Panc1 (cell line): ENCODE measurements at places on chromosomes 2 and 18. TPM values are rescaled to one million over a fixed set of nuclear protein-coding genes. Genes with fewer than 3 reads are reported as not detected.

Gene TSPYL6
- total RNA-seq, result not detected

Gene TNFRSF11A
- total RNA-seq, result 14.1 TPM

Gene NBEAL1
- total RNA-seq, result 26.1 TPM

- DNase-seq, result no peak
Observed at GRCh38 chr2:60885683-60886082, 4.3 kb downstream of the REL start.

DNA sequence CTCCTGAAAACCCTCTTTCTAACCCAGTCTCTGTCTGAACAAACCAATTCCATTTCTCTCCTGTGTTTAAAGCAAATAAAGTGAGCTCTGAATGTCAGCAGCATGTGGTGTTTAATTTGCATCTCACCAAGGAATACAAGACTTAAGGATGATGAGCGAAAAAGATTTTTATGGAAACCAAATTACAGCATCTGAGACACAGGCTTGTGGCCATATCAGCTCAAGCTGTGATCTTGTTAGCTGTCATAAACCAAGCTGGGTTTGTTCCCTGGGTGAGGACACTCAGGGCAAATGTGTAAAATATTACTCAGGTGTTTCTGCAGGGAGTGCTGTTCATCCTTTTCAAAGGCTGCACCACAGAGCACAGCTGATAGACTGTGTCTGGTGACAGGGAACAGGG, 129.3 kb upstream of the REV1 start:
- no peak for DNase-seq

DNA sequence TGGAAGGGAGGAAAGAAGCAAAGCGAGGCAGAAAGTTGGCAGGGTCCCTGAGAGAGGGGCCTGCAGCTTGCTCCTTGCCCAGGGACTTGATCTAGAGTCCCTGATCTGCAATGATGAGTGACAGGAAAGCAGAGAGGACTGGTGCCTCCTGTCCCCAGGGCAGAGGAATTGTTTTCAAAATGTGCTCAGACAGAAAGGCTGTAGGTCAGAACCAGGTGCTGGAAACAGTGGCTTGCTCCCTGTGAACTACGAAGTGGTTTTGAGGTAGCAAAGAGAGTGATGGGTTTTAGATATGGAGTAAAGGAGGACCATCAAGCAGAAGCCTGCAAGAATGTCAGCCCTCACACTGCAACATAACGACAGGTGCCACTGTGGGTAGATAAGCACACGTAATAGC, 164.9 kb upstream of the SERTAD2 start:
- DNase-seq, result no peak

DNA sequence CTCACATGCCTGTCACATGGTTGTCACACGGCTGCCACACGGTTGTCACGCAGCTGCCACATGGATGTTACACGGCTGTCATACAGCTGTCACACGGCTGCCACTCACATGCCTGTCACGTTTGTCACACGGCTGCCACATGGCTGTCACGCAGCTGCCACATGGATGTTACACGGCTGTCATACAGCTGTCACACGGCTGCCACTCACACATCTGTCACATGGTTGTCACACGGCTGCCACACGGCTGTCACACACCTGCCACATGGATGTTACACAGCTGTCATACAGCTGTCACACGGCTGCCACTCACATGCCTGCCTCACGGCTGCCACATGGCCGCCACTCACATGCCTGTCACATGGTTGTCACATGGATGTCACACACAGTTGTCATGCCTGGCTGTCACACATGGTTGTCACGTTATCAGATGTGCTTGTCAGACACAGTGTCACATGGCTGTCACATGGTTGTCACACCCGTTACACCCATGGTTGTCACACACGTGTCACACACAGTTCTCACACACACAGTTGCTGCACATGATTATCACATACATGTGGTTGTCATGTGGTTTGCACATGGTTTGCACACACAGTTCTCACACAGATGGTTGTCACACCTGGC, 19.4 kb downstream of the KCNG2 start:
- no peak for DNase-seq

DNA sequence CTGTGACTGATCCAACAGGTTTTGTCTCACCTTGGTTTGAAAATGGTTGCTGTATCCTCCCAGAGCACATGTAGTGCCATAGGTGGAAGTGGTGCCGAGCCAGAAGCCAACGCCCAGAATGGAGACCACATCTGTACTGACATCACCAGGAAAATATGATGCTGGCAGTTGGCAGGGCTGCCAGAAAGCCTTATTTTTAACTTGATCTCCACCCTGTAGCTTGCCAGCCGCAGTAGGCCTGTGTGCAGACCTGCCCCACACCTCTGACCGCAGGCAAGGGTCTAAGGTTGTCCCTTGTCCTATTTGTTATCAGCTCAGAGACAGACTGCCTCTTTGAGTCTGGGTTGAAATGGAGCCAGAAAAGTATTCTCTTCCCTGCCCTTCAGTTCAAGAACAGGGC, 123.5 kb upstream of the EML6 start:
- DNase-seq, result no peak

DNA sequence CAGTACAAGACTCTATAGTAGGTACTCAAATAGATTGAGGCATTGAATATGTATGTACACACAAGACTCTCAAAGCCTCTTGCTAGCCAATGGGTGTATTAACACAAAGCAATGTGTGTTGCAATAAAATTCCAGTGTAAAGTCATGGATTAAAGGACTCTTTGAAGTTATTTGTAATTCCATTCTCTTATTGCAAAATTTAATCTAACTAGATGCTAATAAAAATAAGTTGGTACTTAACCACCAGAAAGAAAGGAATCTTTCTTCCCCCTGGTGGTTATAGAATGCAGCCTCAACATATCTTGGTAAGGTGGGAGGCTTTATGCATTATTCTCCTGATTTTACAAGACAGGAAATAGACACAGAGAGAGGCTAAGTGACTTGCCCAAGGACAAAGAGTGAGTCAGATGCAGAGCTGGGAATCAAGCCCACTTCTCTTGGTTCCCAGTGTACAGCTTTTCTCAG, 18.0 kb downstream of the LRP1B start:
- no peak for DNase-seq

DNA sequence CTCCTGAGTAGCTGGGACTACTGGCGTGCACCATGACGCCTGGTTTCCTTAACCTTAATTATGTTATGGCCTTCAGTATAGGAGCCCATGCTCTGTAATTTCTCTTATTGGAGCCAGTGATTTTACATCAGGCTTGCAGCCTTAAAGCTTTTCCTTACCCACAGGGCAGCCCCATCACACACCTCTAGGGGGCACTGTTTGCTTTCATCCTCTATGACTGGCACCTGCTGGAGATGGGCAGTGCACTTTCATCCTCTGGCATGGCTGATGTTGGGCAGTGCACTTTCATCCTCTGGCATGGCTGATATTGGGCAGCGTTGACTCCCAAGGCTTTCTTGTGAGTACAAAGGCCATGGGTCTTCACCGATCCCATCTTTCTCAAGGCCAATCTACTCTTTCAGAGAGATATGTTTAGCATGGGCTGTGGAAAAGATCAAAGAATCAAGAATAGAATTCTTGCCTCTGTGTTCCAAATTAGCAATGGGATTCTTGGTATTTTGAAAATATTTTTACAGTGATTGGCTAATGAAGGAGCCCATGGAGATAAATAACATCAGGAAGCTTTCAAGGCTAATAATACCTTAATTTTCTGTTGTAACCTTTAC, 80.7 kb upstream of the MEX3C start:
- peak; percentile 2 for DNase-seq

DNA sequence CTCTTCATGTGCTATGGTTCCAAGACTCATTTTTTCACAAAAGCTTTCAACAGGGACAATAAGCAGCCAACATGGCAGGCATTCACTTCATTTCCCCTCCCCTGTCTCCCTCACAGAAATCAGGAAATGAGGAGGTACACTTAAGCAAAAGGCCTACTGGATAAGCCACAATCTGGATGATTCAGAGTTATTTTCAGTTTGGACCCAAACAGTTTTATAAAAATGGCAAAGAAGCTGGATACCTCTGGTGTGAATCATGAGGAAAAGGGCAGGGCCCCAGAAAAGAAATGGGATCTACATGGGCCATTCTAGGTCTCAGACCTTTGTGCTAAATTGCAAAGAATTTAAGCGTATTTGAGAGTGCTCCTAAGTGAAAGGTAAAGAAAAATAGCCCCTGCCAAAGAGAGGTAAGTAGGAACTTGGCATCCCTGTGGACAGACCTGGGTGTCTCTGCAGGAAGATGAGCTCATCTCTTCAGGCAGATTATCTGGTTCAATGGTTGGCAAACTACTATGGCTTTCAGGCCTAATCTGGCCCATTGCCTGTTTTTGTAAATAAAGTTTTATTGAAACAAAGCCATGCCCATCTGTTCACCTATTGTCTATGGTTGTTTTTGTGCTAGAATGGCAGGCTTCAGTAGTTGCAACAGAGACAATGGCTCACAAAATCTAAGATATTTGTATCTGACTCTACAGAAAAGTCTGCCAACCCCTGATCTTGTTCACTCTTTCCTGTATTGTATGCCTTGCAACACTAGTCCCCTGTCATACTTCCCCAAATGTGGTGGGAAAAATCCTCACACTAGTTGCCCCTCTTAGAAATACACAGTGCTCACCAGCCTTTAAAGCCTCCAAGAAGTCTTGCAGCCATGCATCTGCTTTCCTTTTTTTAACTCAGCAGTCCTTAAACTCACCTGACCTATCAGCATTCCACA, 315.0 kb downstream of the ALK start:
- no peak for DNase-seq

DNA sequence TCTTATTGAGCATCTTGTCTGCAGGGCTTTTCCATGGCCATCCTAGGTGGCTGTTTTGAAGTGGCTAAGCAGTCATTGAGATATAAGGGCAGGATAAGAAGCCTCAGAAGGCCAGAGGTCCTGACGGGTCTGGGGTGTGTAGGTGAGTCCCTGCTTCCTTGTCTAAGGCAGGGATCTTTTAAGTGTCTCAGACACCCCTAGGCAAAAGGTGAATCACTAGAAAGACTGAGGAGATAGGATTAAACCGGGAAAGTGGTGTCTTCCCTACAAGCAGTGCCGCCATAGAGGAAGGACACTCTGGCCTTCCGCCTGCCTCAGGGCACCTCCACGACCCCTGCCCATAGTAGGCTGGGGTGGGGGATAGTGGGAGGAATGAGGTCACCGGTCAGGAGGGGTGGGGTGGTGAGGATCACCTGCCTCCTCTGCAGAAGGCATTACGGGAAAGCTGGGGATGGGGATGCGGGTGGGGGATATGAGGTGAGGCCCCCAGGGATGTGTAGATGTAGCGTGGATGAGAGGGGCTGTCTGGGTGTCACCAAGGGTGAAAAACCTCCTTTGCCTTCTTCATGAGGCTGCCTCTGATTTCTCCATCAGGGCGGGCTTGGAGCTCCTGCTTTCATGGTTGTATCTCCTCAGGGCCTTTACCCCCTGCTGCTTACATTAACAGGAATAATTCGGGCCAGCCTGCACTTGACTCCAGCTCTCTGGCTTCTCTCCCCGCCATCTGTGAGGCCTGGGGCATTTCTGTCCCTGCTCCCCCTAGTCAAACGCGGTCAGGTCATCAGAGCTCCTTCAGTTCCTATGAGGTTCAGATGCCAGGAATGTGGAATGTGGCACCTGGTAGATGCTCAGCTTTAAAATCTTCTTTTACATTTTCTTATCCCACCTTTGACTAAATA, 244.0 kb downstream of the DYSF start:
- no peak for DNase-seq

DNA sequence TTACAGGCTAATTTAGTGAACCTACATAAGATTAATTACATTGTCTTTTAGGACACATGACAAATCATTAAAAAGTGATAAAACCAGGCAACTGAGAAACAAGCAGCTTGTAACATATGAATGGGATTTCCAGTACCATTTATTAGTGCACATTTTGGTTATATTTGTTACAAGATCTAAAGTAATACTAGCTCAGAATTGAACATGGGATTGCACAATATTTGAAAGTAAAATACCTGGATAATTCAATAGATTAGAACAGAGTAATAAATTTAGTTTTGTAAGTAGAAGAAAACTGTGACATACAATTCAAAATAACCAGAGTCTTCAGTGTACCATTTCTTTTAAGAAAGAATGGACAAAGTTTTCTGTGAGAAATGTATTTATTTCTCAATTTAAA, 1400.7 kb upstream of the ACVR2A start:
- DNase-seq, result no peak

DNA sequence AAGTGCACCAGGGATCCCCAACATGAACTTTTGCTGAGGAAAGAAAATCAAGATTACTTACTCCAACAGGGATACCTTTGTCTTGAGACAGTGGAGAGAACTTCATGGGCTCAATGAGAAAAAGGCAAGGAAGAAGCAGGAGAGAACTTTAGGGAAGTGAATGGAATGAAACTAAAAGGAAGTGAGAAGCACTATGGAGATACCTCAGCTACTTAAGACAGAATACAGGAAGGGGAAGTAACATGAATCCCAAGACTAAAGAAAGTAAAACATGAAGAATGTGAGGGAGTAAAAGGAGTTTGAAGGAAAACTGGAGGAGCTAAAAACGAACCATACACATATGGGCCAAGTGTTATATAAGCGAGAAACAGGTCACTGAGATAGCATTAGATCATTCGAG, 32.4 kb upstream of the ACTR3 start:
- no peak for DNase-seq

- no peak for DNase-seq
Observed at GRCh38 chr2:69422198-69422597, 15.0 kb downstream of the NFU1 start.

DNA sequence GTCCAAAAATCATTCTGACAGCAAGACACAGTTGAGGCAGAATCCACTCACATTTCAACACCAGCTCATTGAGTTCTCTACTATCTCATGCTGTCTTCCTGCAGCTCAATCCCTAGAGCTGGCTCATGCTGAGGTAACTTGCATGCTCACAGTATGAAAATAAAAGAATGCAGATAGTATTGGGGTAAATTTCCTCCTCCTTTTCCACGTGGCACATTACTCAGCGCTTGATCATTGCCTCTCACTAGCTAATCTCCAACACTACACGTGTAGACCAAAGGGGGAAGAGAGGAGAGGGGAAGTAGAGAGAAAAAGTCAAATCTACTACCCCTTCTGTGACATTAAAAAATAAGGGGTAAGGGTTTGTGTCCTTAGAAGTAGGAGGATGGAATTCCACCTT, 300.6 kb downstream of the AFF3 start:
- no peak for DNase-seq

GRCh38 chr2:23418461-23418911, 33.5 kb downstream of the KLHL29 start:
- no peak for DNase-seq

DNA sequence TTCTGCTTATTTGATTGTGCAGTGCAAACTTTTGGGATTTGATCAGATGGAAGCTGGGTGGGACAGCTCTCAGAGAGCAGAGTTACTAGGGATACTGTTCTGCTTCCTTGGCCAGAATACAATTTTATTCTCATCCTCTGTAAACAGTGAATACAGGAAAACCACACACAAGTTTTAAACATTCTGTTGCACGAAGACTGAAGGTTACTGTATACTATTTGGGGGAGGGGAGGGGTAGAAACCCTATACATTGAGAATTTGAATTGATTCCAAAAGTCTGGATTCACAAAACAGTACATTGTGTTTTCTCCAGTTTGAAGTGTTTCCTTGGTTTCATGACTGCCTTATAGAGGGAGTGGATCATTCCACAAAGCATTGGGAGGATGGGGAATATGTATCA, 149.9 kb downstream of the SETBP1 start:
- DNase-seq, result no peak
